NCI-H774 (cell line): ENCODE measurements at places on chromosomes 7 and 10.

- no peak for DNase-seq
These were observed 68.0 kb upstream of the ZNF438 start for GRCh38 chr10:31099664-31100063.

DNA sequence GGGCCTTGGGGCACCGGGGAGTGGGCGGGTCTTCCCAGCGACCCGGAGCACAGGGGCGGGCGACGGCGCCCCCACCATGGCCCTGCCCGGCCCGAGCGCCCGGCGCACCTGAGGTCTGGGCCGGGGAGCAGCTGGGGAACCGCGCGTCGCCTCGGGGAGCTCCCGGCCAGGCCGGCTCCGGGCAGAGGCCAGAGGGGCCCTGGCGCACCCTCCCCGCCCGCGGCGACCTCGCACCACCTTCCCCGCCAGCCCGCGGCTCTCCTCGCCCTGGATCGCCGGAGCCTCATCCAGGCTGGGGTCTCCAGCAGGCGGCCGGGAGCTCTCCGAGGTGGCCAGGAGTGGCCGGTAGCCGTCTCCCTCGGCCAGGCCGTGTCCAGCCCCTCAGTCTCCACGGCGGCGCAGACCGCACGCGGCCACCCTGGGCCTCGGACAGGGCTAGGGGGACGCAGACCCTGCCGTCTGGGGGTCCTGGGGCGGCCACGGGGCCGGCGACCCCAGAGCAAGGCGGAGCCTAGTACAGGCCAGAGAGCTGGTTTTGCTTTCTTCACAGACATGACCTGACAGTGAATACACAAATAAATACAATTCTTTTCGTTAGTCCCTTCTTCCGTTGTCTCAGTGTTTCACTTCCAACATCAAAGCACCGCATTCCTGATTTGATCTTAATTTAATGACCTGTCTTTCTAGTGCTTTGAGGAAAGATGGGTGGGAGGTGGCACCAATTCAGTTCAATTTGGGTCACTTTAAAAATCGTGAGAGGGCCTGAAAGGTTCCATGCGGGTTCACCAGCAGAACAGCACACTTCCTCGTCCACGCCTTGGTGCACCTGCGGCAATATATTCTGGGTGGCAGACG is 356.9 kb downstream of the DNAJB6 start:
- DNase-seq: no peak

DNA sequence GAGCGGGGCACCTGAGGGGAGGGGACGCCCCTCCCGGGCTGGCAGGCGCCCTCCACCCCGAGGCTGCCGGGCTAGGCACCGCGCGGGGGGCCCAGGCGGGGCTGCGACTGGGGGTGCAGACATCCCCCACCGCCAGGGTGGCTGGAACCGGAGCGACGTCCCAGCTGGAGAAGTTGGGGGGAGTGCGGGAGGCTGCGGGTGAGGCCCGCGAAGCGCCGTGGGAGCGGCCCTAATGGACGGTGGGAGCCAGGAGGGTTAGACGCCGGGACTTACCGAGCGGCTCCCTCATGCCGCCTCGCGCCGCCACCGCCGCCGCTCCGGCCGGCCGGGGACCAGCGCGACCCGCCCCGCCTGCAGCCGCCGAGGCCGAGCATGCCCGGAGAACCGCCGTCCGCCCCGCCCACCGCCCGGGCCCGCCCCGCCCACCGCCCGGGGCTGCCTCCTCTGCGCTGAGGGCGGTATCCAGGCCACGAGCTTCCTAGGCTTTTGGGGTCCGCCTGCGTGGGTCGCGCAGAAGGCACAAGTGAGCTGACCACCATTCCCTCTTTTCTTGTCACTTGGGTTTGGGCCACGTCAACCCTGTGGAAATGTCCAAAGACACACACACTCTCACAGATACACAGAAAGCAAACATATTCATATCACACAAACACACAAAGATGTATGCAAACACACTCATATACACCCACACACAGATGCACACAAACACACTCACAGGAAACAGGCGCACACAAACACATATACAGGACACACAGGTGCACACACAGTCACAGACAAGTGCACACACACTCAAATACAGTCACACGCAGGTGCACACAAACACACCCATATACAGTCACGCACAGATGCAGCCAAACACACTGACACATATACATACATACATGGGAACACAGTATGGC is at the start of gene JCAD:
TSS of gene JCAD (minus strand) at position 378 of the 899 bp plus-strand sequence. CDS start 11,774 bp downstream, outside the sequence.
- peak; percentile 36 for DNase-seq

GRCh38 chr10:115706026-115706425 is 567.0 kb downstream of the GFRA1 start:
- no peak for DNase-seq

GRCh38 chr10:46096909-46097575 is 51.0 kb upstream of the MSMB start:
- no peak for DNase-seq

GRCh38 chr10:100482181-100482833 is 19.5 kb downstream of the WNT8B start:
- peak; percentile 4 for DNase-seq

DNA sequence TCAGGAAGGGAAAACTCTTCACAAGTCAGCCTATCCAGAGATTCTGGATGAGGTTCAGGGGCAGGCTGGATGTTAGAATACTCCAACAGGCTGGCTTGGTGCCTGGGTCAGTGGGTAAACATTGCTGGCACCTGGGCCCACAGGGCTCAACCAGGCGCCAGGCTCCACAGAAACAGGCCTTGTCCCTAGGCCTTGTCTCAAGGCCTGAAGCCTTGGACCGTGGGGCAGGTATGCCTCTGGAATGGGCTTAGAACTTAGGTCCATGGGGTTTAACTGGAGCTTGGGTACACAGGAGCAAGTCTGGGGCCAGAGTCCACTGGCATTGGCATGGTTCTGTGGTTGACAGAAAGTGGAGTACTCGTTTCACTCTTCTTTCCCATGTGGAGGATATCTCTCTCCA is 263.0 kb upstream of the ETV1 start:
- no peak for DNase-seq

GRCh38 chr7:83648464-83649241 is at the start of gene SEMA3E:
TSS of gene SEMA3E (minus strand) at chr7:83649139.
- DNase-seq: no peak

GRCh38 chr10:114499630-114500190 is 95.4 kb upstream of the AFAP1L2 start:
- DNase-seq: peak; percentile 10

- DNase-seq: no peak
These were observed 11.9 kb upstream of the GTF2IRD1 start for GRCh38 chr7:74441801-74442200.

DNA sequence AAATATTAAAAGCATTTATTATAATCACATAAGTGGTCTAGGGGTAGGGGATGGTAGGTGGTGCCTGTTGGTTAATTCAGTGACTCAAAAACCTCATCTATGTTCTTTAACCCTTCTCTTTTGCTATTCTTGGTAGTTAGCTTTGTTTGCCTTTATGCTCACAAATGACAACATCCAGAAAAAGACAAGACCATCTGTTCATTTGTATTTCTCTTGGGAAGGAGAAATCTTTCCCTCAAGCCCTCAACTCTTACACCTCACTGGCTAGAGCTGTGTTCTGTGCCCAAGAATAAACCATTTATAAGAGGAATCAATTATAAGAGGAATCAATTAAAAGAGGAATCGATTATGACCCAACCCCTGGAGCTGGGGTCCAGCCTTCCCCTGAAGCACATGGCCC is 10.8 kb upstream of the IFRD1 start:
- DNase-seq: no peak

DNA sequence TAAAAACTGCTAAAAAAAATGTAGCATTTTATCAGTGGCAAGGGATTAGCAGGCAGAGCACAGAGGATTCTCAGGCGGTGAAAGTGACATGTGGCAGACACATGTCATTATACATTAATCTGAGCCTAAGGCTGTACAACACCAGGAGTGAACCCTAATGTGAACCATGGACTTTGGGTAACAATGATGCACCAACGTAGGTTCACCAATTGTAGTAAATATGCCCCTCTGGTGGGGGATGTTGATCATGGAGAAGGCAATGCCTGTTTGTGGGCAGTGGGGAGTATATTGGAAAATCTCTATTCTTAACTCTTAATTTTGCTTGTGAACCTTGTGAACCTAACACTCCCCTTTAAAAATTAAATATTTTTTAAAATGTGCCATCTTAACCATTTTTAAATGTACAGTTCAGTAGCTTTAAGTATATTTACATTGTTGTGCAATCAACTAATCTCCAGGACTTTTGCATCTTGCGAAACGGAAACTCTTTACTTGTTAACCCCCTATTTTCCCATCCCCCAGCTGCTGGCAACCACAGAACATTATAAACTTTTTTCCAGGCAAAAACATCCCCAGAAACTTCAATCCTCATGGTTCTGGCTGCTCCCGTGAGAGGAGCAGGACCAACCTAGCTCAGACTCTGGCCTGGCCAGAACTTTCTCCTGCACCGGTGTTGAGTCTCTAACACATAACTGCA is 29.9 kb downstream of the LRRC20 start:
- no peak for DNase-seq

DNA sequence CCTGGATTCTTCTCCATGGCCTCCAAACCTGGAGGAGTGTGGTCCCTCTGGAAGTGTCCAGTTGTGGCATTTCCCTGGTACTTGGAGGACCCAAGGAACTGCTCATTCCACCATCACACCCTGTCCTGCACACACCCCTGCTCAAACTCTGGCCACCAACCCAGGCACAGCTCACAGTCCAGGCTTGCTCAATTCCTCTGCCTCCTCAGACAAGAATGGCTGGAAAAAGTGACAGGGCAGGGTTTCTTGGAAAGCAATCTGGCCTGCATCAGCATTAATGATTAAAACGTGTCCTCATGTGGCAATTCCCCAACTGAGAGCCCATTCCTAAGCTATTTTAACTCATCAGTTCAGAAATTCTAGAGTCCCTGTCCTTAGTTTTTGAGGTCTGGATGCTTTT is 17.2 kb upstream of the TPST1 start:
- DNase-seq: no peak
